ENCODE measurements at places on chromosomes 1 and 21.

DNA sequence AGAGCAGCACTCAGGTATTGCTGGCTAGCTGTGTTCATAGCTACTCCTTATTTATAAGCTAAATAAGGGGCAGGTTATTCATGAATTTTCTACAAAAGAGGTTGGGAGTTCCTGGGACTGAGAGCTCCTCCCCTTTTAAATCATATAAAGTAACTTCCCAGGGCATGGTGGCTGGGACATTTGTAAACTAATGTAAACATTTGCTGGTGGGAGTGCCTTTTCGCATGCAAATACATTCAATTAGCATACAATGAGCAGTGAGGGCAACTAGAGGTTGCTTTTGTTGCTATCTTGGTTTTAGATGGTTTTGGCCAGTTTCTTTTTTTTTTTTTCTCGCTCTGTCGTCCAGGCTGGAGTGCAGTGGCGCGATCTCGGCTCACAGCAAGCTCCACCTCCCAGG is 43.4 kb downstream of the GNPAT start:
- no peak for DNase-seq

DNA sequence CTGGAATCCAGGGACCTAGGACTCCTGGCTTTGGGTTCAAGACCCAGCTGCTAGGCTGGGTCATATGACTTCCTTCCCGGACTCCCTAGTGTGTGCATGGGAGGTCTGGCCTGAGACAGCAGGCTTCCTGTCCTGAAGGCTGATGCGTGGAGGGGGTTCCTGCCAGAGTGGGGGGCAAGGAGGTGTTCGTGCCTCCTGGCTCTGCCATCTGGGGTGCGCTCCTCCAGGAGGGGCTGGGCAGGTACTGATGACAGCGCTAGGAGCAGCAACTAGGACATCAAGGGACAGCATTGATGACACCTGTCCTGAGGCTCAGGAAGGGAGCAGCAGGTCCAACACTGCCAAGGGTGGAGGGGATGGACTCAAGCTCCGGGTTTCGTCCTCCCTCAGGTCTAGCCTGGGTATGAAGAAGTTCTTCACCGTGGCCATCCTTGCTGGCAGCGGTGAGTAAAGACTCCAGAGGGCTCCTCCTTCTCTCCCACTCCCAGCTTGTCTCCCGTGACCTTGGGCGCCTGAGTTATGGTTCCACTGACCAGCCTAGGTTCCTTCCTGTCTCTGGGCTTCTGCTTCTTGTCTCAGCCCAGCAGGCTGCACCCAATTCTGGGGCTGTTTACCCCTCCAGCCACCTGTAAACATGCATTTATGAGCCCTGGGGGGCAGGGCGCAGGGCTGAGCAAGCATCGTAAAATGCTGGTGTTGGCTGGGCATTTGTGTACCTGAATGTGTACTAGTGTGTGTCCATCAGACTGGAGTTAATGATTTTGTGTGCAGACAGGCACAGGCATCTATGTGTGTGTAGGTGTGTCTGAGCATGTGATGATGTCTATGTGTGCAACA is 871 bp downstream of the PLA2G2F start:
- no peak for DNase-seq

GRCh38 chr1:113292603-113293255 is 97.6 kb upstream of the MAGI3 start:
- DNase-seq = no peak

DNA sequence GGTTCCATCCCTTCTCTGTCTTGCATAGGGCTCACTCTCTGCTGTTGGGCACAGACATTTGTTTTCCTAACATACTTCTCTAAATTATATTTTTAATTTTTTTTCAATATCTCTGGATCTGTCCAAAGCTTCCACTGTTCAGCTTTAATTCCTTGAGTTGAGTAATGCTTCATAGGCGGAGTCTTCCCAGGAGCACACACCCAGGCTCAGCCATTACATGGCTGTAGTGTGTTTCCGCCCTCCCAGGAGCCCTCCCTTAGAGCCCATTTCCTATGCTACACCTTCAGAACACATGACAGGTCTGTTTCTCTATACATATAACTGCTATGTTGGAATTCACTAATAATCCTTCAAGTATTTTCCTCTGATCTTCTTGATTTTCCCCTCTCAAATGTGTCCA is 297.4 kb downstream of the PBX1 start:
- no peak for DNase-seq

DNA sequence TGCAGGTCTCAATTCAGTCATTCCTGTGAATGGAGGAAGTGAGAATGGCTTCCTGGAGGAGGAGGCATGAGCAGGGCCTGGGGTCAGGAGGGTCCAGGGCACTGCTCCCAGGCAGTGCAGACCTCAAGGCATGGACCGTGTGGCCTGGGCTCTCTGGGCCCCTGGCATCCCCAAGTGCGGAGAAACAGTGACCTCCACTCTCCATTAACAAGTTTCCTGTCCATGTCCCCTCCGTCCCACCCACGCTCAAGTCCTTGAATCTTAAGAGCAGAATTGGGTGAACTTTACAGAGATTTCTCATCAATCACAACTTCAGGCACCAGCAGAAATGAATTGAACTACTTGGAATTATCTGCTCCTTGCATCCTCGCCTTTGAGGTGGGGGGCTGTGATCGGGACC is 211.1 kb downstream of the NPHP4 start:
- DNase-seq = no peak

GRCh38 chr1:38151399-38151798 is 104.8 kb upstream of the POU3F1 start:
- DNase-seq = no peak

GRCh38 chr21:14325595-14325994 is 57.4 kb downstream of the HSPA13 start:
- no peak for DNase-seq

- no peak for DNase-seq
These were observed 15.4 kb upstream of the CD2 start for GRCh38 chr1:116738673-116739370.

DNA sequence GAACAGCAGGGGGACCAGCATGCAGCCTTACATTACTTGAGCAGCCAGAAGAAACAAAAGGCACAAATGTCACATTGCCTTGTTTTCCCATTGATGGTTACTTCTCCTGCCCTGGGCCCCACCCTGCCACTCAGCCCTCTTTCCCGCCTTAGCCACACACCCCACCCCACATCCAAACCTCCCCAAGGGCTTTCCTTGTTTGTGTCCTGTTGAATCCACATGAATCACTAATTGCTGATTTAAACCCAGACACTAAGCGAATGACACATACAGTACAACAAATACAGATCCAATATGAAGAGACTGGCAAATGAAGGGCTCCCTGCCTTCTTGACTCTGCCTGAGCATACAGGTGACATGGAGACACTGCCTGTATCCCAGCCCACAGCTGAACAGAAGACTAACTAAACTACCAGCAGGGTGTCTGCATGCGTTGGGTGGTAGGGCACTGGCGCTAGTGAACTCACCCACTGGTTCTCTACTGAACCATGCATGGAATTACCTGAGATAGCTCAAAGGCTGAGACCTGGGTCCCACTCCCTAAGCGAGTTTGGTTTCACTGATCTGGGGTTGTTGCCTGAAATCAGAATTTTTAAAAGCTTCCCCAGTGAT is 3.1 kb downstream of the IGSF3 start:
- no peak for DNase-seq

All from activated CD4-positive, alpha-beta T cell treated with anti-CD3 and anti-CD28 coated beads for 24 hours (primary cell).